ENCODE measurements at places on chromosomes 3 and 15.

GRCh38 chr3:128360705-128361271, 105.9 kb downstream of the DNAJB8 start:
- DNase-seq, result no peak

DNA sequence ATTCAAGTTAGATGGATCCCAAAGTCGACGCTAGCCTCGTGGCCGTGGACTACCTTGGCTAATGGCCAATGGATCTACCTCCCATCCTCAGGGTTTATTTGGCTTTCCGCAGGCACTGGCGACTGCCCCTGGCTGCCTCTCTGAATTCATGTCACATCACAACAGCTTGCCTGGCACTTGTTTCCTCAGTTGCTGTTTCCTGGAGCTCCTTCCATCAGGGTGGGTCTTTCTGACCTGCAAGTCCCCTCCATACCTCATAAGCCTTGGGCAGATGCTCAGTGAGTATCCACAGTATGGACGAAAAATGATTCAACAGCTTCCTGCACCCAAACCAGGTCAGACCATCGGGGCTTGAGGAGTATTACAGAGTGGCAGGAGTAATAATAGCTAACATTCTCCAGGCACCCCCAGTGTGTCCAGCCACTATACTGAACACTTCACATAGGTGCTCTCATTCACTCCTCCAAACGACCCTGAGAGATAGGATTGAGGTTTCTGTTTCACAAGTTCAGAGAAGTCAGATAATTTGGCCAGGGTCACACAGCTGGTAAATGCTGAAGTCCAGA, 311.5 kb downstream of the TLE3 start:
- no peak for DNase-seq

DNA sequence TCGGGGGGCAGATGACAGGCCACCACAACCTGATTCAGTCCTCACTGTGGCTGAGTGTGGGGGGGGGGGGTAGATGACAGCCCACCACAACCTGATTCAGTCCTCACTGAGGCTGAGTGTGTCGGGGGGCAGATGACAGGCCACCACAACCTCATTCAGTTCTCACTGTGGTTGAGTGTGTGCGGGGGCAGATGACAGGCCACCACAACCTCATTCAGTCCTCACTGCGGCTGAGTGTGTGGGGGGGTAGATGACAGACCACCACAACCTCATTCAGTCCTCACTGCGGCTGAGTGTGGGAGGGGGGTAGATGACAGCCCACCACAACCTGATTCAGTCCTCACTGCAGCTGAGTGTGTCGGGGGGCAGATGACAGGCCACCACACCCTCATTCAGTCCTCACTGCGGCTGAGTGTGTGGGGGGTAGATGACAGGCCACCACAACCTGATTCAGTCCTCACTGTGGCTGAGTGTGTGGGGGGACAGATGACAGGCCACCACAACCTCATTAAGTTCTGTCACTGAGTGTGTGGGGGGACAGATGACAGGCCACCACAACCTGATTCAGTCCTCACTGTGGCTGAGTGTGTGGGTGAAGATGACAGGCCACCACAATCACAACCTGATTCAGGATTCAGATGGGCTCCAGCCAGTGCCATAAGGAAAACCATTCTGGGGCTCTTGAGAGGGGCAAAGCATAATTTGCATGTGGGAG, 16.9 kb downstream of the ZNF717 start:
- no peak for DNase-seq

DNA sequence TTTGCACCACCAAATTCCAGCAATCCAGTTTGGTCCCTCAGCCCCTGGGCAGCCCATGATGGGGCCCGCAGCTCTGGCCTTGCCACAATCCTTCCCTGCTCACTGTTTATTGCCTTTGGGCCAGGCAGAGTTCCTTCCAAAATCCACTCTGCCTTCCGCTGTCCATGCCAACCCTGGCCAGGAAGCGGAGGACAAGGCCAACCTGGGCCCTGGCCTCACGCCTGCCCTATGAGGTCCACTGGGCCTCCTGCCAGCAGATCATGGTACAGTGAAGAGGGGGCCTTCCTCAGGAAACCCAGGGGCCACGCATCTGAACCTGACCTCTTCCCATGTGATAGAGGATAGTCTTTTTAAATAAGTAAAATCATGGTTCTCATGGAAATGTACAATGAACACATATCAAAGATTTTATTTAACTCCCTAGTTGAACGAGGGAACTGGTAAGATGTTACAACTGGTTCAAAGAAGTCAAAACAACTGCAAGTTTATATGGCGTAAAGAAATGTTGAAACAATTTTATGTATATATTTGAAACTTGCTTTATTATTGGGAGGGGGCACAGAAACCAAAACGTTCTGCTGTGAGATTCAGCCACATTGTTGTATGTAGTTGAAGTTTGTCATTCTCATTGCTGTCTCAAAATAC, 95.8 kb upstream of the TNFAIP8L3 start:
- no peak for DNase-seq

DNA sequence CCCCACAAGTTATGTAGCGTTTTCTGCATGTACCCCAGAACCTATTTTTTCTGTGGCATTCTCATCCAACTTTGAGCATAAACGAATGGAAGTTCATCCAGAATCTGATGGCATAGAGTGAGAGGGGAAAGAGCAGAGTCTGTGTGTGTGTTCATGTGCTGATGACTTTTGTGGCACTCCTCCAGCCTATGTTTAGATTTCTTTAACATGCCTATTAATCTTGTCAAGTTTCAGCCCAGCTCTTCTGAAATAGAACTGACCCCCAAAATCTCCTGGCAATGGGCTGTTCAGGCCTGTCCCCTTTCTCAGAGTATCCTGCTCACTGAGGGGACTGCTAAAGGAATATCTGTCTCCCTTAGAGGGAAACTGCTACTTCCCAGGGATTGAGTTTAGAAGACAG, 56.4 kb upstream of the NEO1 start:
- no peak for DNase-seq

DNA sequence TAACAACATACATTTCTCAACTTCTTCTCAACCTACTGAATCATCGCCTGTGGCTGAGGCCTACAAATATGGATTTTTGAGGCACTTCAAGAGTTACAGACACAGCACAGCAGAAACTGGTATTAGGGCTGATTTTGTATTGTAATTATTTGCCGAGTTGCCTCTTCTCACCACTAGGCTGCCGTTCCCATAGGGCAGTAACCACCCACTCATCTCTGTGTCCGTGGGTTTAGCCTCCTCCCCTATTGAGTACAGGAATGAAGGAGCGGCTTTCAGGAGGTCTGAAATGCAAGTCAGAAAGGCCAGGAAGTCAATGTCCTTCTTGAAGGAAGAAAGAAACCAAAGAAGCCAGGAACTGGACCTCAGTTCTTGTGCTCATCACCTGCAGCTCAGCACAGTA, 220.8 kb downstream of the MTHFS start:
- DNase-seq, result no peak

DNA sequence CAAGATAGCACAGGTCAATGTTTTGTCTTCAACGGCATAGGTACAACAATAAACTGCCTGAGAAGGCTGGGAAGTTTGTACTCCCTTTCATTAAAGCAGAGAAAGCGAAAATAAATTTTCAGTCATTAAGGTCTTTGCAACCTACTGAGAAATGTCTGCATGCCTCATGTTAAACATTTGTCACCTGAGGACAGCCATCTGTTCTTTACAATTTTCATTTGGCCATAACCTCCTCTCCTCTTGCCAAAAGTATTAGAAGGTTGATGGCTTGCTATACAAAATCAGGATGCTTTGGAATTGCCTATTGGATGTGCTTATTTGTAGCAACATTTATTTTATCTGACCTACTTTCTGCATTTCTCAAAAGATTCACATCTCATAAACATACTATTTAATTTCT, 122.7 kb downstream of the GOLIM4 start:
- no peak for DNase-seq

- no peak for DNase-seq
These were observed 24.7 kb upstream of the UMPS start for GRCh38 chr3:124705552-124705951.

DNA sequence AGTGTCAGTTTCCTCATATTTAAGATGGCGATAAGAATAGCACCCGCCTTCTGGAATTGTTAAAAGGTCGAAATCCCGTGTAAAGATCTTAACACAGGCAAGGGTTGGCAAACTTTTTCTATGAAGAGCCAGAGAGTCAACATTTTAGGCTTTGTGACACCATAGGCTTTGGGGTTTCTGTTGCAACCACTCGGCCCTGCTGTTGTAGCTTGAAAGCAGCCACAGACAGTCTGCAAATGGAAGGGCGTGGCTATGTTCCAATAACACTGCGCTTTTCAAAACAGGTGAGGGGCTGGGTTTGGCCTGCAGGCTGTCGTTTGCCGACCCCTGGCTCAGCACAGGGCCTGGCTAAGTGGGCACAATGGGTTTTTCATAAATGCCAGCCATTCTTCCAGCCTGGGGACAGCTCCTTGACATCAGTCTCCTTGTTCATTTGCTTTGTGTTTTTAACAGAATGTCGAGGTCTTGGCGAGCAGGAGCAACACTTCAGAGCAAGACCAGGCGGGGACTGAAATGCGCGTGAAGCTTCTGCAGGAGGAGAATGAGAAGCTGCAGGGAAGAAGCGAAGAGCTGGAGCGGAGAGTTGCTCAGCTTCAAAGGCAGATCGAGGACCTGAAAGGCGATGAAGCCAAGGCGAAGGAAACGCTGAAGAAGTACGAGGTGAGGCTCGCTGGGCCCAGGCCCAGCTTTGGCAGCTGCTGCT, 75.2 kb upstream of the MYZAP start:
- DNase-seq, result no peak

- DNase-seq, result no peak
These were observed 727.5 kb downstream of the TBL1XR1 start for GRCh38 chr3:176469694-176470205.

GRCh38 chr3:81442758-81443456, 318.5 kb downstream of the GBE1 start:
- no peak for DNase-seq

- no peak for DNase-seq
These were observed 84.0 kb downstream of the MINAR1 start for GRCh38 chr15:79516155-79516554.
